ENCODE measurements at places on chromosomes 7 and 10. TPM values are rescaled to one million over a fixed set of nuclear protein-coding genes. Genes with fewer than 3 reads are reported as not detected.

DNA sequence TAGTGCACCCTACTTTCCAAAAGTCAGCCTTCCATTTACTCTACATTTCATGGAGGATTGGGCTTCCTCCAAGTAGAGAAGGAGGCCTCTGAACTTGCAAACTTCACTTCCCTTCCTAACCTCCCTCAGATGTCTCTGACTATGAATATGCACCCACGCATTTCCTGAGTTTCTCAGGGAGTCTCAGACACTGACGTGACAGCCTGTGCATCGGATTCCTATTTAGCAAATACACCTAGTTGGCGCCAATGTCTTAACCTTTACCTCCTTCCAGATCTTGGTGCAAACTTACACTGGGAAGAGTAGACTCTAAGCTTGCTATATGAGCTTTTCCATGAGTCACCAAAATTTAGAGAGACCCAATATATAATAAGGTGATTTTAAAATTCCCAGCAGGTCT lies 920.1 kb upstream of the AUTS2 start:
- DNase-seq, result no peak

DNA sequence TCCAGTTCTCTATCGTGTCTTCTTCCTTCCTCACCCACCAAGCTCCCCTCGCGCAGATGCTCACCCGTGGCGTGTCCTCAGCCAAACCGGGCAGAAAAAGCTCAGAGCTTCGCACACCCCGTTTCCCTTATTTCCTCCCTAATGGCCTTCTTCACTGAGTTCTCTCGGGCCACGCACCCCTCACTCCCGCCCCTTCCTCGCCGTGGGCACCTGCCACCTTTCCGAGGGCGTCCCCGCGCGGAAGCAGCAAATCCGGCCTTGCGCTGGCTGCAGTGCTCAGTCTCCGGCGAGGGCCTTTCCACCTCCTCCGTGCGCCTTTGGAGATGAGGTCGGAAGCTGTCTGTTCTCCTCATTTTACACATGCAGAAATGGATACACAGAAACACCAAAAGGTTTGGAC lies 12.4 kb upstream of the CALML3 start:
- no peak for DNase-seq

DNA sequence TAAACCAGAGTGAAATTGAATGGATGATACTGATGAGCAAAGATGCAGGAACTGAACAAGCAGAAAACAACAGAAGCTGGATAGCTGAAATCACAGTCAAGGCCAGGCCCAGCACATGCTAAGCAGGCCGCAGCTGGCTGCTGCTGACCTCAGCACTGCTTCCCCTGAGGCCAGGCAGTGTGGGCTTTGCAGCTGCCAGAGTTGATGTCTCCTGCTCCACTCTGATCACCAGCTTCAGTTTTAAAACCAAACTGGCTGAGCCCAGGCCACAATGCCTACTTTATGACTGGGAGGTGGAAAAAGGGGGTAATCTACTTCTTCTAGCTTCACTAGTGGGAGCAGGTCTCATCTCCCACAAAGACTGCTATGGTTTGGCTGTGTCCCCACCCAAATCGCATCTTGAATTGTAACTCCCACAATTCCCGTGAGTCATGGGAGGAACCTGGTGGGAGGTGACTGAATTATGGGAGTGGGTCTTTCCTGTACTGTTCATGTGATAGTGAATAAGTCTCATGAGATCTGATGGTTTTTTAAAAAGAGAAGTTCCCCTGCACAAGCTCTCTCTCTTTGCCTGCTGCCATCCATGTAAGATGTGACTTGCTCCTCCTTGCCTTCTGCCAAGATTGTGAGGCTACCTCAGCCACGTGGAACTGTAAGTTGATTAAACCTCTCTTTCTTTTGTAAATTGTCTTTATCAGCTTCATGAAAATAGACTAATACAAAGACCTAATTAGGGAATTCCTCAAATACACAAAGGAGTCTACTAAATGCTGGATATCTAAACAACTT lies 136.4 kb upstream of the ITGB1 start:
- DNase-seq, result no peak

DNA sequence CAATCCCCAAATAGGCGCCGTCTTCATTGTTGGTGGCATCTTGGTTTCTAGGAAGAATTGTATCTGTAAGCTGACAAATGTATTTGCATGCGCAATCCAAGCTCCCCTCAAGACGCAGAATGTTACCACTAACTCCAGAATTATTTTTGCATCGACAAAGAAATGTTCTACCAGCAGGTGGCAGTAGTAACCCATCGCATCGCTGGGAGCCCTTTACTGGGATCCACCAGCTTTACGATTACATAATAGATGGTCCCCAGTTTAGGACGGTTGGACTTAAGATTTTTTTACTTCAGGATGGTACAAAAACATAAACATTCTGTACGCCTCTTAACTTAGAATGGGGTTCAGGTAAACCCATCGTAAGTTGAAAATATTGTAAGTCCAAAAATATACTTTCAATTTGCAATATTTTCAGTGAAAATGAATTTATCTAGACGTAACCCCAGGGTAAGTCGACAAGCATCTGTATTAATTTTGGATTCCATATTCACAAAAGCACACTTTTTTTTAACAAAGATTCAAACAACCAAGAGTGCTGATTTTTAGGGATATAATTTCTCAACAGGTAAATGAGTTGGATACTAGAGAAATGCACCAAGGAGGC lies 114.0 kb upstream of the COBL start:
- peak; percentile 27 for DNase-seq

DNA sequence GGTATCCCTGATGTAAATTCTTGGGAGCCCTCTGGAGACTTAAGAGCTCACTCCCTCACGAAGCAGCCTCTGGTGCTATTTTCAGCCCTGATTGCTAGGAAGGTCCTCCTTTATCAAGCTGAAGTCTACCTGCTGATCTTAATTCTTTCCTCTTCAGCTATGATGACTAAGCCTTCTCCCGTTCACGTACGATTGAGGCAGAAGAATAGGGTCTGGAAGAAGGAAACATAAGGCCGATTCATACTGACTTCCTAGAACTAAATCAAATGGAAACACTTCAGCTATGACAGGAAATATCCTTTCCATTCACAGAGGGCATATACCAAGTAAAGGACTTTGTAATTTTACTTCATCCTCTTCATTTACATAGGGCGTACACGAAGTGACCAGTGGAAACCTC lies 107.0 kb downstream of the CPXM2 start:
- DNase-seq, result no peak

DNA sequence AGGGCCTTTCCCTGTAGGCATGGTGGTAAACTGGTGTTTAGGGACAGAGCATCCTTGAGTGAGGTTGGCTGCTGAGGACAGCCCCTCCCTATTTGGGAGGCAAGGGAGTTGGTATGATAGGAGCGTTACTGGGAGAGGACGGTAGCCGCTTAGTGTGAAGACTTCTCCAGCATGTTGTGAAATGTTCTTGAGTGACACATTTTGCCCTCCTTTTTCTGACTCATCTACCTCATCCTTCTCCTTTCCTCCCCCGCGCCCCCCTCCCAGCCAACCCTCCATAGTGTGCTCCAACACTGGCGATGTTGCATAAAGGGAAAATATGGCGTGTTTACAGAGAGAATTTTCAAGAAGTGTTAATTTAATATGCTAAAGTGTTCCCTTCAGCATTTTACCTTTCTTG lies 645.0 kb upstream of the GALNT17 start:
- DNase-seq, result peak; percentile 7

- DNase-seq, result no peak
Observed at GRCh38 chr7:157885140-157885539, 548.3 kb downstream of the DNAJB6 start.

Gene THSD7A
- total RNA-seq, result not detected

Gene PPP1R17
- not detected for total RNA-seq

Gene ADD3
- total RNA-seq, result 25.8 TPM

All from HT1080 (cell line).